GM23248 (cell line): ENCODE measurements at places on chromosomes 5 and 9.

GRCh38 chr9:126734877-126735276, 70.0 kb upstream of the ZBTB43 start:
- no peak for DNase-seq

DNA sequence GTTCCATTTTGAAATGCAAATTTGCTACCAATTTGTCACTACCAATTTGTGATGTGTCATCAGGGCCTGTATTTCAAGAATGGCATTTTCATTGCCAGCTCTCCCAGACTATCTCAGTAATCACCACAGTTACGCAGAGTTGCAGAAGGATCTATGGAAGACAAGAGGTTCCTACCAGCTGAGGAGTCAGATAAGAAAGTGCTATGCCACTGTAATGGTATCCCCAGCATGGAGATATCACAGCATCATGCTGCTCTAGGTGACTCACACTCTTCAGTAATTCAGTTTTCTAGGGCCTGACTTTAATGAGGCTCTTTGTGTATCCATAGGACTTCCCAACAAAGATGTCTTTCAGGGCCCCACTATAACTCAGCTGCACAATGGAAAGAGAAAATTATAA, 490.3 kb downstream of the ARHGEF28 start:
- DNase-seq = no peak

GRCh38 chr9:23669776-23670175, 156.3 kb downstream of the ELAVL2 start:
- no peak for DNase-seq

DNA sequence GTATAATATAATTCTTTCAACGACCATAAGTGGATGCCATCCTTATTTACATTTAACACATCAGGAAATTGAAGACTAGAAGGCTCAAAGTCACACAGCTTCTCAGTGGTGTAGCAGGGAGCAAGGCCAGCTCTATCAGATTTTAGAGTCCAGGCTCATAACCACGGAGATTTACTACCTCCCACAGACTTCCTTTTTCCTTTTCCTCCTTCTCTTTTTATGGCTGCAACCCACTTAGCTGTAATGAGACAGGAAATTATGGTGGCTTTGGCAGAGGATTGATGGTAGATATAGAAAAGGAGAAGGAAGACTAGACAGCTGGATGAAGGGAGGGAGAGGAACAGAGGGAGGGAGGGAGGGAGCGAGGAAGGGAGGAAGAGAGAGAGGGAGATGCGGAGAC, 47.4 kb downstream of the SPEF2 start:
- DNase-seq = no peak

GRCh38 chr9:90974016-90974415, 172.4 kb downstream of the SYK start:
- DNase-seq = no peak

- DNase-seq = no peak
Observed at GRCh38 chr9:94771096-94771495, 44.6 kb downstream of the AOPEP start.

- DNase-seq = peak; percentile 91
Observed at GRCh38 chr5:137564398-137564961, 65.4 kb upstream of the SPOCK1 start.

GRCh38 chr5:53431665-53432064, 48.8 kb upstream of the FST start:
- peak; percentile 67 for DNase-seq

DNA sequence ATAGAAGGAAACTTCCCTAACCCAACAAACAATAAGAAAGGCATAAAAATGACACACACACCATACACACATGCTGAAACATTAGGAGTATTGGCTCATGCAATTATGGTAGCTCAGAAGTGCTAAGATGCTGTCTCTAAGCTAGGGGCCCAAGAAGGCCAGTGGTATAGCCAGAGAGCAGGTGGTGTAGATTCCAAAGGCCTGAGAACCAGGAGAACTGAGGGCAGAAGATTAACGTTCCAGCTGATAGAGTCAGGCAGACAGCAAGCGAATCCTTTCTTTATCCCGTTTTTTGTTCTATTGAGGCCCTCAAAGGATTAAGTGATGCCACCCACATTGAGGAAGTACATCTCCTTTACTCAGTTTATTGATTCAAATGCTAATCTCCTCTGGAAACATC, 262.9 kb downstream of the EPB41L4A start:
- DNase-seq = no peak

GRCh38 chr5:112978836-112979235, 2.2 kb downstream of the DCP2 start:
- no peak for DNase-seq

GRCh38 chr5:152477536-152477935, 72.5 kb upstream of the NMUR2 start:
- DNase-seq = no peak

DNA sequence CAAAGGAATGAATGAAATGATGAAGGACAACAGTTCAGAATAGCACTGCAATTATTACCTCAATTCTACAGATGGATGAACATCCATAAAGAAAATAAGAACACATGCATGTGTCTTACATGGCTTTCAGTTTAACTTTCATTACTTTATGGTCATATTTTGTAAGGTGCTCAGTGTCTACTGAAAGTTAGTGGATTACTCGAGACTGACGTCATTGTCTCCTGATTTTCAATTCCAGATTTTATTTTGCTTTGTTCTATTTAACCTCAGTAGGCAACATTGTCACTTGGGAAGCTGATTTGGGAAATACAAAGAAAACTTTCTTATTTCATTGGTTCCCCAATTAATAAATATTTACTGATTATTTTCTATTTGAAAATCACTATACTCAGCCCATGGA, 363.7 kb downstream of the CHSY3 start:
- DNase-seq = no peak

DNA sequence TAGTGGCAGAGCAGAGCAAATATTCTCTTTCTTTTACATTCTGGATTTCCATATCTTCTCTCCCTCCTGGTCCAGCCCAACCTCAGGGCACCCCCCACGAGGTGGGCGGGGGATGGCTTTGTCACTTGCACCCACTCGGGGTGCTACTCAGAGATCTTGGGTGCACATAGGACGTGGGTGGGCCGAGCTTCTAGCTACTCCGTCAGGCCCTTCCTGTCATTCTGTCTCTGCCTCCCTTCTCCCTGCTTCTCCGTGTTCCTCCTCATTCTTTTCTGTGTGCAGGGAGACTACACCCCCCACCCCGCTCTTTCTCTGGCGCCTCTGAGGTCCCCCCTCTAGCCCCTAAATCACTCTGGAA, 19.5 kb downstream of the PCDHGC5 start:
- peak; percentile 69 for DNase-seq

- no peak for DNase-seq
Observed at GRCh38 chr9:117265253-117265652, 149.6 kb downstream of the ASTN2 start.

DNA sequence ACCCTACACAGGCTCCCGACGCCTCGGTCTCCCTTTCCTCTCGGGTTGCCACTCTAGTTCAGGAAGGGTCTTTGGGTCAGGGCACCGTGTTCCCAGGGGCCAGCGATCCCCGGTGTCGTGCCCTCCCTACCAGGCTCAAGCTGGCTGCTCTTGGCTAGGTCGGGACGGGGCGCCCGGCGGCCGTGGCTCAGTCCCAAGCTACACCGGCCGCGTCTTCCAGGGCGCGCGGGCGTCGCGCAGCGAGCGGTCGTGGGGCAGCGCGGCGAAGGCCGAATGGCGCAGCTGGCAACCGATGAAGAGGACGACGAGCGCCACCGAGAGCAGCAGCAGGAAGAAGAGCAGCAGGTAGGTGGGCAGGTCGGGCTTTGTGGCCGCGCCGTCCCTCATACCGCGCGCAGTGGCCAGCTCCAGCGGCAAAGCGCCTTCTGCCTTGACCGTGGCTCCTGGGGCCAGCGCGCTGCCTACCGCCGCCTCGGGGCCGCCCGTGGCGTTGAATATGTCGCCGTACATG, 892 bp downstream of the SMIM32 start:
- DNase-seq = peak; percentile 42

- DNase-seq = peak; percentile 90
Observed at GRCh38 chr5:98349251-98349989, 424.0 kb upstream of the RGMB start.

GRCh38 chr5:169827769-169828168, 152.5 kb downstream of the INSYN2B start:
- peak; percentile 29 for DNase-seq

DNA sequence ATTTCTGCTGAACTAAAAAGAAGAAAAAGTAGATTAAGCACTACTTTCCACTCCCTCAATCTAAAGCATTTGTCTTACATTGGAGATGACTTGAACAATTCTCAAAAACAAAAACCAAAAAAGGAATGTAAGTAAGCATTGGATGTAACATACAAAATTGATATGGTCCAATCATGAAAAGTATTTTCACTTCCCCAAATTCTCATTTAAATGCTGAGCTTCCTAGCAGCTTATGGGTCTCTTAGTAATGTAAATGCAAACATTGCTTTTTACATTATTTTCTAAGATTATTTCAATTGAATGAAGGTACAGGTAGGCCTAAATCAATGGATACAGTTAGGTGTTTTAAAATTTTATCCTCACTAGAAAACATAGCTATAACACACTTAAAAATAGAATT, 20.0 kb downstream of the ANKH start:
- DNase-seq = no peak
